ENCODE measurements at places on chromosomes 5 and 9. TPM values are rescaled to one million over a fixed set of nuclear protein-coding genes. Genes with fewer than 3 reads are reported as not detected.

The ZNF608 gene
- 14.6 TPM for total RNA-seq

GRCh38 chr5:103472830-103473229 is 89.8 kb downstream of the NUDT12 start:
- DNase-seq = no peak

DNA sequence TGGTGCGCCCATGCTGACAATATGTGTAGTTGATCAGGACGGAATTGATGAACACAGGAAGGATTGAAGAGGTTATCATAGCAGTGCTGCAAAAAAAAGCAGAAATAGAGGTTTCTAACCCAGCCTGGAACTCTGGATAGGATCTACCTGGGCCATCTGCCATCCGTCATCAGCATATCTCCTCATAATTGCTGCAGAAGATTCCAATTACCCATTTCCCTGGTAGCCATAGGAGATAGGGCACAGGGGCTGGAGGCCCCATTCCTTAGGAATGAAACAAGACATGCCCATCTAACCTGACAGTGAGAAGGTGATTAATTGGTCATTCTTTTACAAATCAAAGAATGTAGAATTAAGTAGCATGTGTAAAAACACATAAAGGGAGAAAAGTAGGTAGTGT is 60.3 kb upstream of the TRIM32 start:
- DNase-seq = no peak

DNA sequence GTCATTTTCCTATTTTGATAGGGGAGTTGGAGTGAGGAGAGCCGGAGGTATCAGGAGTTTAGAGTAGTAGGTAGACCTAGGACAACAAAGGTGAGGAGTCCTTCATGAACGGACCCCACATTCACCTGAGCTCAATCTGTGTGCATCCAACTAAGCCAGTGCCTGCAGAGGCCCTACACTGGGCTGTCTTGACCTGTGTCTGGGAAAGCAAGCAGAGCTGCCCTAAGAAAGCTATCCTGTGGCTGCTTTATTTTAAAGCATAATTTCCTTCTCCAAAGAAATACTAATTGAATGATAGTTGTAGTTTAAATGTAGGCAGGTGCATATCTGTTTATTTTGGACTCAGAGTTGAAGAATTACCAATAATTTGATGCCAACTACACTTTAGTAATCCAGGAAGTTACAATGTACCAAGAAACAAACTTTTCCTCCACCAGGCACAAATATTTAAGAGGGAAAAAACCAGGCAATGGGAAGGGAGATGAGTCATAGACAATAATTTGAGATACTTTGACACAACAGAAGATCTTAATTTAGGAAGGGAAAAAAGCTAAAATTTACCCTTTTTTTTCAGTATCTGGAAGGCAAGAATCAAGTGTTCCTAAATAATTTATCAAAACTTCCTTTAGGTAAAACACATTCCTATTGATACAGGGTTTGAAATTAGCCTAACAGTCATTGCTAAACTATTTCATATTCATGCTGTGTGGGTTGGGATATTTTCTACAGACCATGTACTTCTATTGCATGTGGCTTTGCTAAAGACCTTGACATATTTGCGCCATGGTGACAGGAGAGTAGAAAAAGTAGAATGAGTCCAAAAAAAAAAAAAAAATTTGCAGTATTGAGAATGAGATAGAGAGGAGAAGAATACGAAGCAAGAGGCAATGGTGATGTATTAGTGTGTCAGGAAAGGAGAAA is 376.6 kb upstream of the TUSC1 start:
- no peak for DNase-seq

GRCh38 chr5:156375895-156376495 is 49.0 kb downstream of the SGCD start:
- DNase-seq = no peak

DNA sequence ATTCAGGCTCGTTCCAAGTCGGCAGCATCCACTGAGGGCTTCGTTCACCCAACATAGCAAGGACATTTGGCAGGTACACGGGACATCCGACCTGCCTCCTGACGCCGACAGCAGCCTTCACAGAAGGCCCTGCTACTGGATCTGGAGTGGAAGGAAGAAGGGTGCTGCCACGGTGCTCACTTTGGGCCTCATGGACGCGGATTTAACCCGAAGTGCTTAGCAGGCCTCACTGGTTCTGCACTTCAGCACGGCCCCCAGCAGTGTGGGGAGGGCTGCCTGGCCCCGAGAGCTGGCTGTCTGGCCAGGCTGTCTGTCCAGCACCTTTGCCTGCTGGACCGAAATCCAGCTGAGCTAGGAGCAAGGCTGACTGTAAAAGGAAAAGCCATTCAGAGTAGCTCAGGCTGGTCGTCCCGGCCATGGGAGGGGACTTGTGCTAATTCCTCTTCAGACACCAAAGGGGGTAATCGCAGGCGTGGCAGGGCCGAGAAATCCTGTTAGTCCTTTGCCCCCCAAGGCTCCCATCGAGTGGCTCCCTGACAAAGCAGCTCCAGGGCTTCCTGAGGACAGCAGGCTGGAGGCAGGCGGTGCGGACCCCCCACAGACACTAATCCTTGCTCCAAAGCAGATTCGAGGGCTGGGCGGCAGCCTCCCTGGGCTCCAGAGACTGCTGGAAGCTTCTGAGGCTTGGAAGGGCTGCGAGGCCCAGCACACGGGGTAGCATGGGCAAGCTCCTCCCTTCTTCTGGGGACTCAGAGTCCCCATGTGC is 11.1 kb upstream of the RXRA start:
- DNase-seq = no peak

The GMCL2 gene
- not detected for total RNA-seq

DNA sequence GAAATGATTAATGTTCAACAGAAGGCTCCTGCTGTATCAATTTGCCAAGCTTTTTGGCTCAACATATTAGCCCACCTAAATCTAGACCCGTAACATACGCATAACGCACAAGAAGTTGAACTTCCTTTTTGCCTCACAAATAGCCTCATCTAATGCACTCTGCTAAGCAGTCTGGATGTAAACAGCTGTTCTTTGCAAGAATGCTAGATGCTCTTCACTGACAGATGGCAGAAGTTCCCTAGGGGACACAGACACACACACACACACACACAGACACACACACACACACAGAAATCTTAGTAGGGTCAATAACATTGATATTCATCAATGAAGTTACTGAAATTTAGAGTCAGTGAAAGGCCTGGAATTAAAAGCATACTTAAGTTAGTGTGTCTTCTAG is 13.2 kb upstream of the PCA3 start:
- DNase-seq = no peak

DNA sequence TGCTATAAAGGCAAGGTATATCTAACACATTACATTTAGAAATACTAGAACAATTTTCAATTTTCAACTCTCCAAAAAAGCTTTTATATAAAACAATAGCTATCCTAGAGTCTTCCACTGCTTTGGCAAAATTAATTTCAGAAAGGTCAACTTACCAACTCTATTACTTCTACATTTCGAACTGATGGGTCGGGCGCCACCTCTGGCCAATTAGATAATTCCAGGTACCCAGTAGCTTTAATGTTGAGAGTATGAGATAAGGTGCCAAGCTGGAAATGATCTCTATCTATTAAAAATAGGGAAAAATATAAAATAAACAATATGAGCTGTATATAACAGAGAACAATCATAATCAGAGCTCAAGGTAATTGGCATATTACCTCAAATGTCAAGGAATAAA is 166.6 kb downstream of the AP3B1 start:
- DNase-seq = no peak
